Activated B cell treated with CpG ODN at 0.5 μM for 24 hours (primary cell): ENCODE measurements at places on chromosomes 4 and X.

GRCh38 chr4:101419336-101420135 is 72.2 kb upstream of the PPP3CA start:
- H3K4me3 ChIP-seq, result no peak overlapping the region
- peak overlapping the region; percentile 24 for H3K27ac ChIP-seq
- H3K36me3 ChIP-seq, result no peaks in the 10 kb centered on the region
- DNase-seq, result no peak
- H3K27me3 ChIP-seq, result no peaks in the 10 kb centered on the region

DNA sequence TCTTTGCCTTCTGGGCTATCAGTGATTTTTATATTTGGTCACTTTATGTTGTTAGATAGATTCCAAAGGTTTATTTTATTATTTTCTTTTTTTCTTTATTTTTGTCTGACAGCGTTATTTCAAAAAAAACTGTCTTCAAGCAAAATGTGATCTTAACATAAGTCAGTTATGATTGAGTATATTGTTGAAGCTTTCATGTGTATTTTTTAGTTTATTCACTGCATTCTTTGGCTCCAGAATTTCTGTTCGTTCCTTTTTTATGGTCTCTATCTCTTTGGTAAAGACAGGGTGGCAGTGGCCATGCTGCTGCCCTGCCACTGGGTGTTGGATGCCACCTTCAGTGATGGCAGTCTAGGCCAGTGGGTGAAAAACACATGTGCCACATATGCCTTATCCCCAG is at the start of gene MAGEC3:
TSS of gene MAGEC3 (plus strand) at position 301 of the 400 bp plus-strand sequence. CDS start at position 301, 0 bp downstream.
- no peak within 1 kb of the TSS for H3K27ac ChIP-seq
- no peaks in the 10 kb centered on the region for H3K4me1 ChIP-seq
- no peak within 1 kb of the TSS for H3K4me3 ChIP-seq
- H3K36me3 ChIP-seq, result no peaks in the 10 kb centered on the region
- no peaks in the 10 kb centered on the region for H3K27me3 ChIP-seq

GRCh38 chr4:170089274-170089667 is 485 bp downstream of the AADAT start:
- H3K4me3 ChIP-seq, result no peak overlapping the region
- H3K36me3 ChIP-seq, result no peaks in the 10 kb centered on the region
- no peak for DNase-seq
- peaks cover 9% of the 10 kb centered on the region for H3K4me1 ChIP-seq
- H3K27me3 ChIP-seq, result peaks cover 41% of the 10 kb centered on the region
- H3K27ac ChIP-seq, result no peak overlapping the region

DNA sequence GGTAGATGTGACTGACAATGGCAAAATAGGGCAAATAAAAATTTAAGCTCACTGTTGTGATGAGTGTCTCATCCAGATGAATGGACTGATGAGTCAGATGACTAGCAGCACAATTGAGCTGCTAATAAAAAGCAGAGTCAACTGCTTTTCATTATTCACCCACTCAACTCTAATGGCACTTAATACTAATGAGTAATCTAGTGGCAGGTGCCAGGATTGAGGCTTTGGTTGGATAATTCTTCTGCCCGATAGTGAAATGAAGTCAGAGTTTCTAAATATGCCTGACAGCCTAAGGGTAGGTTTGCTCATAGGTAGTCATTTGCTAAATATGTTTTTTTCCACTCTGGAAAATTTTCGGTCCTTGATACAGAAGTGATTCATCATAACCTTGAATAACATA is 10.4 kb downstream of the OGT start:
- H3K27me3 ChIP-seq, result no peaks in the 10 kb centered on the region
- H3K4me3 ChIP-seq, result peak overlapping the region; percentile 52
- peaks cover 51% of the 10 kb centered on the region for H3K4me1 ChIP-seq
- H3K27ac ChIP-seq, result peak overlapping the region; percentile 76
- H3K36me3 ChIP-seq, result peaks cover 68% of the 10 kb centered on the region

GRCh38 chr4:44725166-44725565 is 1.2 kb downstream of the GNPDA2 start:
- H3K27ac ChIP-seq, result peak overlapping the region; percentile 96
- H3K4me1 ChIP-seq, result peaks cover 38% of the 10 kb centered on the region
- peak overlapping the region; percentile 97 for H3K4me3 ChIP-seq
- no peak for DNase-seq
